Activated T-cell treated with anti-CD3 and anti-CD28 coated beads, Interleukin-2, amount 50 U/mL, for 1 hour (primary cell): ENCODE measurements at places on chromosomes 11 and 22.

- no peak for DNase-seq
These were observed 1085.0 kb upstream of the TENM4 start for GRCh38 chr11:80525663-80526405.

- no peak for DNase-seq
These were observed 29.8 kb downstream of the MUC6 start for GRCh38 chr11:1006762-1007161.

DNA sequence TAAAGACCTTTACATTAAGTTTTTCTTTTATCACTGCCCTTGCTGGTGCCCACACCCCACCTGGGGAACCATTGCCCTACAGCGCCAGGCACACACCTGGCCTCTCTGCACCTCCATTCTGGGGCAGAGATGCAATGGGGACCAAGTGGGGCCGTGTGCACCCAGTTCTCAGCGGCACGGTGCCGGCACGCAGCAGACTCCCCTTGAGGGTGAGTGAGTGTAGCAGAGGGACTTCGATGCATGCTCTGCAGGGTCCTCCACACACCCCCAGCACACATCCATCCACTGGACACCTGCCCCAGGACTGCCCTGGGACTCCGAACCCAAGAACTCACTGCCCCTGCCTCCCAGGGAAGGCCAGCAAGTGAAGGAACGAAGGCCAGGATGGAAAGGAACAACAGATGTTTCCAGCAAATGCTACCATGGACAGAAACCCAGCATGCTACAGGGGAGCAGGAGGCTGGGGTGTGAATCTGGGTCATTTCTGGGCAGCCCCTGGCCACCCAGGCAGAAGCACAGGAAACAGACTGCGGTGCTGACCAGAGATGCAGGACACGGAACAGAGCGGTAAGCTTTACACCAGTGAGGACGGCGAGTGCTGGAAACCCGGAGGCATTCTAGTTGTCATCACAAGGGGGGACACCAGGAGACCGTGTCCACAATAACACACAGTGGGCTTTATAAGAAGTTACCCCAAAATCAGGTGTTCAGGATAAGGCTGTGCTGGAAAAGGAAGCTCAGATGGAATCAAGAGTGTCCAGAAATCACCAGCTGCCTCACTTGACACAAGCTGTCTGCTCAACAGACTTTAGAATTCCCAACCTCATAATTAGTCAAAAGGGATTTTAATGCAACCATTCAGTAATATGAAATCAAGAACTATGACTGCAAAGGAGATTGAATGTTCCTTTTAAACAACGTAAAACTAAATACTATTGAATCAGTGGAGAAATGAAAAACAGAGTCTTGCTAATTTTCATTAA, 32.7 kb upstream of the MOB2 start:
- no peak for DNase-seq

DNA sequence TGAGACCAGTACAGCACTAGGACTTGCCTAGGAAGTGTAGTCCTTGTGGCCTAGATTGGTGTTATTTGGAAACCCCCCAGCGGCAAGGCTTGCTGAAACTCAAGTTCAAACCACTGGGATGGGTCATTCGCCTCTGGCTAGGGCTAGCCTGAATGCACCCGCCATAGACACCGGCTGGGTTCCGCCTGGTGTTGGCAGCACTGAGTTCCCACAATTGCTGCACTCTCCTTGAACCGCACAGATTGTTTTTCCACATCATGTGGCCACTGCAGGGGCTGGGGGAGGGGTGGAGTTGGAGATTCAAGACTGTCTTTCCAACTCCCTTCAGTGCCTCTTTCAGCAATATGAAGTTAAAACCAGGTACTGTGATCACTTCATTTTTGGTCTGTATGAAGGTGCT, 43.1 kb downstream of the CCDC73 start:
- DNase-seq = no peak

GRCh38 chr22:20243537-20244249, 24.4 kb downstream of the RTN4R start:
- peak; percentile 54 for DNase-seq

- no peak for DNase-seq
These were observed 719.1 kb upstream of the ANO3 start for GRCh38 chr11:25612806-25613205.

GRCh38 chr22:21764038-21764804, 28.6 kb upstream of the YPEL1 start:
- DNase-seq = no peak

GRCh38 chr11:88979641-88980040, 86.1 kb downstream of the GRM5 start:
- no peak for DNase-seq

- DNase-seq = no peak
These were observed 359.0 kb downstream of the JRKL start for GRCh38 chr11:96748639-96749370.

- no peak for DNase-seq
These were observed 25.9 kb downstream of the PLA2G6 start for GRCh38 chr22:38155703-38156102.

- DNase-seq = no peak
These were observed 15.1 kb downstream of the RHOG start for GRCh38 chr11:3825473-3826154.

DNA sequence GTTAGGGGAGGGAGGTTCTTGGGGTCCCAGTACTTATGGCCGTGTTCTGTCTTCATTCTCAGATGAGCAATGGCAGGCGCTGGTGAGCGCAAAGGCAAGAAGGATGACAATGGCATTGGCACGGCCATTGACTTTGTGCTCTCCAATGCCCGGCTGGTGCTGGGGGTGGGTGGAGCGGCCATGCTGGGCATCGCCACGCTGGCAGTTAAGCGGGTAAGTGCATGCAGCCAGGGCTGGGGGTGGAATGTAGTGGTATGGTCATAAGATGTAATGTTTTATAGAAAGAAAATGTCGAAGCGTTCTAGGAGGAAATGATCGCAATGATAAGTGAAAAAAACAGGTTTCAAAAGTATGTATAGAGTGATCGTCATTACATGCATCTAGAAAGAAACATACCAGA, 9.1 kb upstream of the ATF4 start:
- DNase-seq = no peak

DNA sequence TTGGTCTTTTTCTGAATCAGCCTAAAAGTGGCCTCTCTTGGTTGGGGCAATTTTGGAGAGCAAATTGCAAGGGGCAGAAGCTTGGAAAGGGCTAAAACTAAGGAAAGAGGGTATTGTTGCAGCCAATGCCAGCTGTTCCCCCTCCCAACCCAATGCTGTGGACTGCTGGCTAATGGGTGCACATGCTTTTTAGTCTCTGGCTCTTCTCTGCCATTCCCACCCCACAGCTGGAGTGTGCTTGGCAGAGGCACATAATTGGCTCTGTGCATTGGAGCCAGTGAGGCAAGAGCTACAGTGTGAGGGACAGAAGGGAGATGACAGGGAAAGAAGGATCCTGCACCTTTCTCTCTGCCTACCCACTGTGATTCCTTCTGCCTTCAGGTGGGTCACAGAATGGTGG, 140.0 kb downstream of the NECTIN1 start:
- DNase-seq = no peak

DNA sequence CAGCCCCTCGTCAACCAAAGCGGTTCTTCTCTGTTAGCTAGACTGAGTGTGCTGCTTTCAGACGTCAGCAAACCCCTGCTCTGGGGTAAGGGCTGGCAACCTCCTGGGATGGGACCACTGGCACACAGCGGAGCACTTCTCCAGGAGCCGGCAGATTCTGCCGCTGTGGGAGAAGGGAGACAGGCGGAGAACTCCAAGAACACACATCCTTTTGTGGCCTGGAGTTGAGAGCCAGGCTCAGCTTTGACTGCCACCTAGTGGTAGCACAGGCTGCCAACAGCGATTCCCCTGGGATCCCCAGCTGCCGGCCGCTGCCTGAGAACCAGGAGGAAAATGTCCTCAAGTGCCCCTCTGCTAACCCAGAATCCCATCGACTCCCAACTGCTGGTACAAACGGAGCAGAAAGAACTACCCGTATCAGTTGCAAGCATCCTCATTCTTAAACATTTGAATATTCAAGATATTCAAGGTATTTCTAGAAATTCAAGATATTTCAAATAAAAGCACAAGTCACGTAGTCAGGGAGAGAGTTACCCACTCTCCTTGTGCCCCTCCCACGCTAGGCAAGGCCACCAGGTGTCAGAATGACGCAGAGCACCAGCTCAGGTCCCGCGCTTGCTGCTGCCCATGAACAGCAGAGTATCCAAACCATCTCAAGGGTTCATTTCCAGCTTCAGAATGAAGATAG, 4.9 kb downstream of the LTO1 start:
- DNase-seq = peak; percentile 68

- DNase-seq = no peak
These were observed 6.2 kb upstream of the MYBPC3 start for GRCh38 chr11:47358731-47359051.

- DNase-seq = no peak
These were observed 4.8 kb downstream of the CLCF1 start for GRCh38 chr11:67368621-67369020.

- no peak for DNase-seq
These were observed 11.4 kb upstream of the KCNQ1OT1 start for GRCh38 chr11:2711161-2711560.

- no peak for DNase-seq
These were observed 156.8 kb upstream of the BDNF start for GRCh38 chr11:27857014-27857413.

GRCh38 chr11:9144828-9145227, 53.4 kb upstream of the SCUBE2 start:
- no peak for DNase-seq

GRCh38 chr11:14342906-14343305, 16.1 kb downstream of the RRAS2 start:
- no peak for DNase-seq

GRCh38 chr11:16815047-16815767, 76.8 kb downstream of the C11orf58 start:
- no peak for DNase-seq

DNA sequence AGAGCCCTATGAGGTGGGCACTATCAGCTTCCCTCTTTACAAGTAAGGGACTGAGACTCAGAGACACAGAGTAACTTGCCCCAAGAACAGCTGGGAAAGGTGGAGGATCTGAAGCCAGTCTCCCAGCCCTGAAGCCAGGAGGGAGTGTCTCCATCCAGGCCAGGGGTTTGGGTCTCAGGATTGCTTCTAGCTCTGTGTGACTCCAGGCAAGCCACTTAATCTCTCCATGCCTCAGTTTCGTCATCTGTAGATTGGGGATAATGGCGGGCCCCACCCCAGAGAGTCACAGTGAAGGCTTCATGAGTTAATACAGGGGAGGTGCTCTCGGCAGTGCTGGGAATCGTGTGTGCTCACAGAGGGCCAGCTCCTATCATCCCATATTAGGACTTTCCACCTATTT, 10.5 kb downstream of the MAP4K2 start:
- DNase-seq = no peak

- no peak for DNase-seq
These were observed 16.0 kb upstream of the ADA2 start for GRCh38 chr22:17235149-17235655.

GRCh38 chr11:12483604-12484003, 106.2 kb downstream of the PARVA start:
- no peak for DNase-seq

DNA sequence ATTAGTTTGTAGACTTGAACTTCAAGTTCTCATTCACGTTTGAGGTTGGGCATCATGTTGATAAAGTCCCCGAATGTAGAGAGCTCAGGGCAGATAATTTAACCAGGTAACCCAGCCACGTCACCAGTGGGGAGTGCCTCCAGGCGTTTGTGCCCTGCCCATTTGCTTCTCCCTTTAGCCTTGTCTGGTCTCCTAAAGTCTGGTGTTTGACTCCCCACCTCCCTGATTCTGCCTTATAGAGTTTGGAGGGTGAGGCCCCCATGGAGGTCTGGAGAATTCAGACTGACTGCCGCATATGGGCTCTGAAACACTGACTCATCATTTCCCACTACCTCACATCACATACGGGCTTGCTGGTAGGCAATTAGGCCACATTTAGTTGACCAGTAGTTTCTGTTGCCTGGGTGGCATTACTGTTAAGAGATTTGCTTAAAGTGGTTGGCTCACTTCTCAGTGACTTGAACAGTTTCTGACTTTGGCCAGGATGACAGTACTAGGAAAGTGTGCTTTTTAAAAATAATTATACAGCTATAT, 99.3 kb upstream of the GAL start:
- no peak for DNase-seq

GRCh38 chr11:30749268-30749667, 163.1 kb upstream of the MPPED2 start:
- no peak for DNase-seq

- DNase-seq = peak; percentile 76
These were observed 57.0 kb downstream of the LRRC74B start for GRCh38 chr22:21102659-21103267.

GRCh38 chr11:118304568-118305248, at the start of gene CD3E:
TSS of gene CD3E (plus strand) at chr11:118304730. CDS start at chr11:118304953, 223 bp downstream.
- DNase-seq = peak; percentile 75
